Upper lobe of right lung (tissue), 1 donor: ENCODE measurements at places on chromosomes 11 and 22. TPM values are rescaled to one million over a fixed set of nuclear protein-coding genes. Genes with fewer than 3 reads are reported as not detected.

DNA sequence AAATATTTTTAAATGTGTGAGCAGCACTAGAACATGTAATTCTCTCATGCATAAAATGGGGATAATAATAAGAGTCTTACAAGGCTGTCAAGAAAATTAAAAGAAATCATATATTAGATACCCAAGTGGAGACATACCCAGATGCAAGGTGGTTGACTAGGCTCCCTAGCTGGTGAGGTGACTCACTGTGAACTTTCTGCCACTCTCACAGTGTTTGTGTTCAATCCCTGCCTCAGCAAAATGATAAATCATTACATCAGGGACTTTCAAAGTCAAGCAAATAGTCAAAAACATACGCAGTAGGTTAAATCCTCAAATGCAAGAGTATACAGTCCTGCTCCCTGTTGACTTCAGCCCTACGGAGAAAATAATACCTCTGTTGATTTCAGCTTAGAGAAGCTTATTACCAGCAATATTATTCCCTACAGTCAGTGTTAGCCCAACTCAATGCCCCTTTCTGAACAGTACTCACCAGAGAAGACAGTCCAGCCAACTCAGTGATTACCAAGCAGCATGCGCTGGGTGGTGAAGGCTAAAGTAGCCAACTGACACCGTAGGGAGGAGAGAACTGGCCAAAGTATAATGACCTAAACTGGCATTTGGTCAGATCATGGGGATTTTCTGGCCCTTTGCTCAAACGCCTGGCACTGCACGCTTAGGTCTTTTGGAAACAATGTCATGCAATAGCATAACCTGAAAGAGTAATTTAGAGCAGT, 73.1 kb upstream of the BARX2 start:
- no peaks in the 10 kb centered on the region for H3K4me1 ChIP-seq
- H3K36me3 ChIP-seq = no peaks in the 10 kb centered on the region
- H3K27me3 ChIP-seq = no peaks in the 10 kb centered on the region

Gene HEPN1
- not detected for total RNA-seq

Gene CABP4
- 3.2 TPM for total RNA-seq

DNA sequence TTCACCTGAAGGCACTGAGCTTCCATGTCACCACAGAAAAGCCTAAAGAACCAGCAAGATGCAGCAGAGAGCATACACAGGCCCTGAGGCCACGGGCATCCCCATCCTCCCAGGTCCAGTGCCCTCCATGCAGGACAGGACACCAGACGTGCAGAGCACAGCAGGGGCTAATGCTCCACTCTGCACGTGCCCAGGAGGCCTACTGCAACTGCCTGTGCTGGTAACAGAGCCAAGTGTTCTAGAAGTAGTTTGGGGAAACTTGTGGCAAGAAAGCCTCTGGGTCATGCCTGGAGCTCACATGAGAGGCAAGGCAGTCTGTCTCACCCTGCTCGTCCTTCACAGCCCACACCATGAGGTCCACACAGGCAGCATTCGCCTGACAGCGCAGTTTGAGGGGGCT, 30.7 kb downstream of the SERPIND1 start:
- no peak overlapping the region for H3K27ac ChIP-seq
- DNase-seq = no peak
- no peaks in the 10 kb centered on the region for H3K4me1 ChIP-seq
- peaks cover 98% of the 10 kb centered on the region for H3K36me3 ChIP-seq
- no peaks in the 10 kb centered on the region for H3K27me3 ChIP-seq
